ENCODE measurements at places on chromosomes 7 and 10.

DNA sequence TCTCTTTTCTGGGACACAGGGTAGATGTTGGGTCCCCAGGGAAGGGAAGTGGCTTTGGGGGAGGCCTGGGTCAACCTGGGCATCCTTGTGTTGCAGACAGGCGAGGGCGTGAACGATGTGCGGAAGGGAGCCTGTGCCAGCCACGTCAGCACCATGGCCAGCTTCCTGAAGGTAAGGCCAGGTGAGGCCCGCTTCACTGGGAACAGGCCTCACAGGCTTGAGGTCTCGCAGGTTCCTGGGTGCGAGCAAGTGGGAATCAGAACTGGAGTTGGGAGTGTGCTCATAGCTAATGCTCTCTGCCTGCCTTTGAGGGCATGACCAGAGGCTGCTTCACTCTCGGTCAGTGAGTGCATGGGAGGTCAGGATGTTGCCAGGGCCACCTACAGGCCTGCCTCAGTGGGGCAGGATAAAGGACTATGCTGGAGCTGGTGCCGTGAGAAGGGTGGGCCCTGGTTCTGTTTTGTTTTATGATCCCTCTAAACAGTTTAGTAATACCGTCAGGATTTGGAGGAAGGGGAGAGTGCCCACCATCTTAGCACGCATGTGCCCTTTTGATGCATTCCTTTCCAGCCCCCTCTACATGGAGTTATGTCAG is 8.4 kb downstream of the DBNL start:
- DNase-seq, result no peak

- DNase-seq, result no peak
Observed at GRCh38 chr10:59382831-59383295, 20.5 kb upstream of the FAM13C start.

DNA sequence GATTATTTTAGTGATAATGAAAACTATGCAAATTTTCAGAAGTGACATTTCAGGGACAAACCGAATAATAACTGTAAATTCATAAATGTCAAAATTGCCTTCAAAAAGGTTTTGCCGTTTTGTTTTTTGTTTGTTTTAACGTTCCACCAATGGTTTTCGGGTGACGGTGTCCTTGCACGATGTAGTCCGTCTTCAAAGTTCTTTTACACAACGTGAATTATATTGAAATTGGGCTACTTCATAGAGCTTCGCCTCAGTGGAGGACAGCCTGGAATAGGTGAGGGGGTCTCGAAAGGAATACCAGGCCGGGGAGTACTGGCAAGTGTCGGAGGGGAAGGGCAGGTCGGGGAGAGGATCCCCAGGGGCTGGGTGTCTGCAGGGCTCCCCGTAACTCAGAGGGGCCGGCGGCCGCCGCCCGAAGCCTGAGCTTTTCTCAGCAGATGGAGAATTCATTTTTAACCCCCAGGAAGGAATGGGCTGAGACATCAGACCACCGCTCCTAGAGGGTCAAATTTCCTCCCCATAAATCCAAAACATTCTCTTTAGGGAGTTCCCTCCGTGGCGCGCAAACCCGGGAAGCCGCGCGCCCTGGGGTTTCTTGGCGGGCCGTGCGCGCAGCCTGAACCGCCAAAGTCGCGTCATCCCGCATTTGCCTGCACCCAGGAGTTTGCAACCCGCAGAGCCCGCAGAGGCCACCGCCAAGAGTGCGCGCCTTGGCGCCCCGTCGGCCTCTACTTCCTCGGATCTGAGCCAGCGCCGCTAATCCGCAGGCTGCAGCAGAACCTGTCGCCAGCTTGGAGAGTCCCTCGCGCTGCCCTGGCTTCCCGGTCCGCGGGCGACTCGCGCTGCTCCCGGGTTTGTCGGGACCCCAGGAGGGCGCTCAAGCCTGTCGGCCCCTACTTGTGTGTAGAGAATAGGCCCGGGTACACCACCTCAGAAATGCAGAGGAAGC is 17.3 kb upstream of the EVX1 start:
- no peak for DNase-seq

- DNase-seq, result no peak
Observed at GRCh38 chr10:9786576-9786975, 1231.1 kb upstream of the CELF2 start.

DNA sequence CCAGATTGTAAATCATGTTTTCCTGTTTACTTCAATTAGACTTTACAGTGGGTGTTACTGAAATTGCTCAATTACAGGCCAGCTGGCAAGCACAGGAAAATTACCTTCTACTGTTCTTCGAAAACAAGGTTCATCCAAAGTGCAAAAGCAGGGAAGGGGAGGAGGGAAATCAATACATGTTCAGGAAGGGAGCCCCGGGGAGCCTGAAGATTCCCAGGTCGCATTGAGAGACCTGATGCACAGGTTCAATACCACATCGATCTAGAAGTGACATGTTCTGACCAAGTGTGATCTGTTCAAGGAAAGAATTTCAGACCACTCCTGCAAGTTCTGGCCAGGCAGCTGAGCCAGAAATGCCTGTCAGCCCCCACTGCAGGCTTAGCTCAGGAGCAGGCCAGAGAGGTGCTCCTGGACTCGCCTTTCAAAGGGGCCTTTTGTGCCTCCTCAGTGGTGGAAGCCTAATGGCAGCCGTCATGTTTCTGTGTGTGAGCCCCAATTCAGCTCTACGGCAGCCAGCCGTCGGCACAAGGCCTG is 35.9 kb downstream of the FAM53B start:
- no peak for DNase-seq

GRCh38 chr7:1762238-1762945 is 92.3 kb downstream of the ELFN1 start:
- no peak for DNase-seq

DNA sequence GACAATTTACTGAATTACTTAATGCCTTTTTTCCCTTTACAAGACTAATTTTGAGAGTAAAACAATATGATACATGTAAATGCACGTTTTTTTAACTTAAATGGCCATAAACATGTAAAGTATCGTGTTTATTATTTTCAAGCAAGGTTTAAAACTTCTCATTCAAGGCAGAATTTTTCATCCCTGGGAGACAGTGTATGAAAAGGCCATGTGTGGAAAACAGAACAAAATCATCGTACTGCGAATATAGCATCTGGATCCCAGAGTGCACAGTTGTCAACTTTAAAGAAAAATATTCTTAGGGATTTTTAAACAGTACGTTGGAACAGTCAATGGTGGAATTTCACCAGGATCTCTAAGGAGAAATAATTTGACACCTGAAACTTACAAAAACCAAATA is 1.1 kb upstream of the RAB11FIP2 start:
- no peak for DNase-seq

GRCh38 chr10:14025283-14026189 is 305.2 kb downstream of the FRMD4A start:
- DNase-seq, result no peak
